ENCODE measurements at places on chromosomes 7 and 10.

DNA sequence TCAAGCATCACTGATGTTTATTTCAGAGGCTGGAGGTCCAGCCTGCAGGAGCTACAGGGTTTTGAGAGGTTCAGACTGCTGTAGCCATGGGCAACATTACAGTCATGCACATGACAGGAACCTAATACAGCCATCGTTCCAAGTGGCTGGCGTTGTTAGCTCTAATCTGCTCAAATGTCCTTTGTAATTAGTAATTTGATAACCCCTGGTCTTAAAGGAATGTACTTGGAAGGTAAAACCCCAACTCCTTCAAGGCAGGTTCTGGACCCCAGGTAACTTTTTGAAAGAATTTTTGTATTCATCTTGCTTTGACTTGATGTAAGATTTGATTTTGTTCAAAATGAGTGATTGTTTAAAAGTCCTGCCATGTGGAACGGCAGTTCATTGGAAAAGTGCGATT lies 34.7 kb upstream of the FOXI2 start:
- DNase-seq, result no peak

DNA sequence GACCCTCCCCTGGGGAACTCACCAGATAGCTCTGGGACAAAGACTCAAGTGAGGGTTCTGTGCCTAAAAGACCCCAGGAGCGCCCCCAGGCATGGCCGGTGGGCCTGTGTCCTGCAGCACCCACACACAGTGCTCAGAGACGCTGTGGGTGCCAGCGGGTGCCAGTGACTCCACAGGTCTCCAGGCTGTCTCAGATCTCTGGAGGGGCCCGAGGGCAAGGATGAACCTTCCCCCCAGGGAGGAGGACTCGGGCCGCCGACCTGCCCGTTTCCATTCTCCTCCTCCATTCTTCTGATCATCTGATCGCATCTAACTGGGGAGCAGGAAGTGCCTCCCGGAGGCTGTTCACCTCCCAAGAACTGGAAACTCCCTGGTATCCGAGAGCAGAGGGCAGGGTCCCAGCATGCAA lies 980 bp downstream of the ADAM8 start:
- DNase-seq, result no peak

GRCh38 chr7:142759433-142759832 lies 10.2 kb downstream of the PRSS1 start:
- DNase-seq, result no peak

DNA sequence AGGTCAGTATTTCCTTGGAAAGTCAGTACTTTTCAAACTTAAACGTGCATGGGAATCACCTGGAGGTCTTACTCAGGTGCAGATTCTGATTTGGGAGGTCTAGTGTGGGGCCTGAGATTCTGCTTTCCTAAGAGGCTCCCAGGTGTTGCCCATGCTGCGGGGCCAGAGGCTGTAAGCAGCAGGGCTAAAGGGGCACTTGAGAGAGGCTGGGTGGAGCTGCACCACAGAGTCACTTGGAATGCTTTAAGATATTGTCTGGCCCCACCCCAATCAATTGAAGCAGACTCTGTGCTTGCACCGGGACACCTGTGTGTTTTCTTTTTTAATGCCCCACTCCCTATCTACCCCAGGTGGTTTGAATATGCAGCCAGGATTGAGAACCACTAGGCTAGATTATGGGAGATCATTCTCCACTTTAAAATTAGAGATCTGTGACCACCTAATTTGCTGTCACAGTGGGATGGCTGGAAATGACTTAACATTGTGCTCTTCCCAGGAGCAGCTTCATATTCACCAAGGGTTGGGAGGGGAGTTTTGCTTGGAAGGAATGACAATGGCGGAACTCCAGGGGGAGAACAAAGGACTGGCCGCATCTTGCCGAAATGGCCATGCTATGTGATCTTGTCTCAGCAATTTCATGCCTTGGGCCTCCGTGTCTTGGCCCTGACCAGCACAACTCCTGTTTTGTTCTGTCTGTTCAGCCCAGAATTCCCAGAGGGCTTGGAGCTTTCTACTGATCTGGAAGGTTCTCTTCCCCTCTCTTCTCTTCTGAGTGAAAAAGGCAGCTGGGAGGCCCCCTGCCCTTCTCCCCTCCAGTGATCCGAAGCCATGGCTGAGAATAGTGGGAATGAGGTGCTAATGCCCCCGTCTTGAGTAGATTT lies 80.2 kb downstream of the FAM241B start:
- no peak for DNase-seq

- DNase-seq, result no peak
Measured at GRCh38 chr7:31583942-31584341, 70.1 kb downstream of the ITPRID1 start.

DNA sequence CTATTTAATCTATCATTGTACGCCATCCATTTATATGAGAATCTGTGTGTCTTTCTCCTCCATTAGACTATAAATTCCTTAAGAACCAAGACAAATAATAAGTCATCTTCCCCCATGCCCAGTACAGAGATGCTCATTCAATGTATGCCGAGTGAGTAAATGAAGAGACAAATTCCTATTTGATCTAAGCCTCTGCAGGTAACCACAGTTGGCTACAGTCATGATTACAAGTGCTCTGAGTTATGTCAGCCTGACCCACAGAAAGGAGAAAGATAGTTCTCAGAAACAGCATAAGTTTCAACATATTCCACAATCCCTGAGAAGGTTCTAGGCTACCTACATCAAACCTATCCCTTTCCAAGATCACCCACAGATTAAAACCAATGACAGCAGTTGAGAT lies 46.1 kb downstream of the MPP7 start:
- DNase-seq, result no peak

DNA sequence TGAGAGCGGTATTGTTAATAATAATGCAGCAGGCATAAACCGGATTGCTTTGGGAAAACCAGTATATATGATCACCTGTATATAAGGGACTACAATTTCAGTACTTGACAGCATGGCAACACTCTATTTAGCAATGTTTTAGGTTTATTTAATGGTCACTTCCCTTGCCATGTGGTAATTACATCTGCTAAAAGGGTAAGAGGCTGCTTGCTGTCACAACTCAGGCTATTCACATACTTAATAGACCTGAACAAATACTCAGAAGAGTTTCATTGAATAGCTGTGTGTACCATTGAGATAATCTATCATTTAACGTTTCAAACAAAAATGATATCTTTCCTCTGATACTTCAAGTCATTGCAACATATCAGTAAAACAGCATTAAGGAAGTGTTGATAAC lies 90.1 kb downstream of the PCDH15 start:
- DNase-seq, result no peak

DNA sequence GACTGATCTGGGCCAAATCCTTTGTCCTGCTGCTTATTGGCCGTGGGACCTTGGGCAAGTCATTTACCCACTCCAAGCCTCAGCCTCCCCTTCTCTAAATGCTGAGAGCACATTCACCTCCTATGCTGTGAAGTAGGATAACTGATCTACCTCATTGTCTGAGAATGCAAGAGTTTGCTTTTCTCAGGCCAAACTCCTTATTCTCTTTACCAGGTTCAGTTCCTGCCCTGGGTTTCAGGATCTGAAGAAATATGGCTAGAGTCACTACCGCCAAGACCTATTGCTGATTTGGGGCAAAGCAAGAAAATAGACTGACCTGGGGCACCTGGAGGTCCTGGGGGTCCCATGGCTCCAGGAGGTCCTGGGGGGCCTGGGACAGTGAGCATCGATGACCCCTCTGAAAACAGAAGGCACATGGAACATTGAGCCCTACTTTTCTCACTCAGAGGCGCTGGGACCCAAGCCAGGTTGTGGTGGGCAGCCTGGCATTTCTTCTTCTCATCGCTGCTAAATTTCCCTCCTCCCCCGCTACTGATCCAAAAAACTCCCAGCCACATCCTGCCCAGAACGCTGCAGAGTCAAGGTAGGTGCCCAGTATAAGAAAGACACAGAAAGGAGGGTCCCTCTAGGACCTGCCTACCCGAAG lies 42.4 kb downstream of the COL17A1 start:
- no peak for DNase-seq
